ENCODE measurements at places on chromosomes 11 and 22.

DNA sequence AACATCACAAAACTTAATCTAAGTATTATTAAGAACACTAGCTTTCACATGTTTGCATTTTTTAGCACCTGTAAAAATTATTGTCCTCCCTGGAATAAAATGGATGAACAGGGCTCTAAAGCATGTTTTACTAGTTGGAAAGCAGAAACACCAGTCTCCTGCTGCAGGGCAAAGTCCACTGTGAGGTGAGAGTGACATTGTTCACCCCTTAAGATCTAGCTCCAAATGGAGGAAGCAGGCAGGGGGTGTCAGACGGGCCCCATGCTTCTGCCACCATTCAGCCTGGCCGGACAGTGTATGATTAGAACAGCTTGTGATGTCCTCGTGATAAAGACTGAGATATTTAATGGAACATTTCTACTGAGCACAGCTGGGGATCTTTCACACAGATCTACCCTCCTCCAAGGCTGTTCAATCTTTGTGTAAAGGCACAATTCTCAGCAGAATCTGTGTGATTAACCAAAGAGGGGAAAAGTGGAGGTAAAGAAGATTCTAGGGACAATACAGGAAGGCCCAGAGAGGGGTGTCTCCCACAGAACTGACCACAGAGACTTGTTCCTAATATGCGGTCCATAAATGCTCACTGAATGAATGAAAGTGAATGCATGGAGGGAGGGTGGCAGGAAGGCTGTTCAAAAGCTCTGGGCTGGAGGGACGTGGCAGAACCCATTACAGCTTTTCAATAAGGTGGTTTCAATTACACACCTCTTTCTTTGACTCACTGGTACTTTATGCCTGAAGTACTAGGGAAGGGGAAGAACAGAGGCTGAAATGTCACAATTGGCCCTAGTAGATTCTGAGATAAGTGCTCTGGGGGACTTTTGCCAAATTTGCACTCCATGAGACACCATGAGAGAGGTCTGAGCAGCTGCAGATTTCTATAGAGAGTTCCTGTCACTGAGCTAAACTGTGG, 239.1 kb upstream of the ARHGAP20 start:
- no peak for DNase-seq

DNA sequence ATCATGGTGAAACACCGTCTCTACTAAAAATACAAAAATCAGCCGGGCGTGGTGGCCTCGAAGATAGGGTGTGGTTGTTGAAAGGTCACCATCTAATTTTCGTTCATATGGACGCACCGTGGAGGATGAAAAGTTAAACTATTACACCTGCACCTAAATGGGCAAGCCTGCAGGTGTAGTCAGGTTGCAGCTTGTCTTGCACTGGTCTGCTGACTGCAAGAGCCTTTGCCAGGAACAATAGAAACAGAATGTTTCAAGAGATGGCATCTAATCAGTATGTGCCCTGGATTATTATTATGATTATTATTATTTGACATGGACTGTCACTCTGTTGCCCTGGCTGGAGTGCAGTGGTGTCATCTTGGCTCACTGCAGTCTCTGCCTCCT, 908 bp downstream of the NADSYN1 start:
- DNase-seq, result no peak

- DNase-seq, result no peak
Measured at GRCh38 chr11:2934611-2935239, 5.5 kb upstream of the PHLDA2 start.

- DNase-seq, result no peak
Measured at GRCh38 chr11:61539831-61540357, 31.3 kb downstream of the LRRC10B start.

GRCh38 chr11:117986981-117987574, 884 bp downstream of the IL10RA start:
- peak; percentile 56 for DNase-seq

DNA sequence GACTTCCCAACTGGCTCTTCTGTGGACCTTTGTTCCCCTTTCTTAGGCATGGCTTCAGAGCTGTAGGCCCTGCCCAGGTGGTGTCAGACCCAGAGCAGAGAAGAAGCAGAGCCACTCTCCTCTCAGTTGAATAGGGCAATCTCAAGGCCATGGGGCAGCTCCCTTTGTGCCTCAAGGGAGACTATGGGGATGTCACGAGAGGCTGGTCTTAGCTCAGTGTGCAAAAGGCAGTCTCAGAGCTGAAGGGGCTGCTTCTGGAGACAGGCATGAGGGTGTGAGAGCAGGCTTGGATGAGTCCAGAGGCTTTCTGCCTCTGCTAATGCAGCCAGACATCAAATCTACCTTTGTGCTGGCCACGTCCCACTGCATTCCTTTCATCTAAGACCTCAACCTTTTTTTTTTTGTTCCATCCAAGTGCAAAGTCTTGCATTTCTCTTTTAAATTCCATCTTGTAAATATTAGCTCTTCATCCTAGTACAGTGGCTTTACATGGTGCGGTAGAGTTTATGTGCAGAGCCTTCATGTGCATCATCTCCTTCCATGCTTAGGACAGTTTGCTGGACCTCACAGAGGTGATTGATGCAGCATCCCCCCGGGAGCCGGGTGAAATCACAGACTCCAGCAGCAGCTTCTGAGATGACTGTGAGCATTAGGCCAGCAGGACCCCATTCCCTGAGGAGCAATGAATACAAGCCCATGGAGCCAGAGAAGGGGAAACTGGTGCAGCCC, 34.2 kb upstream of the FCHSD2 start:
- no peak for DNase-seq

- DNase-seq, result no peak
Measured at GRCh38 chr11:67301951-67302516, 1.3 kb upstream of the SSH3 start.

DNA sequence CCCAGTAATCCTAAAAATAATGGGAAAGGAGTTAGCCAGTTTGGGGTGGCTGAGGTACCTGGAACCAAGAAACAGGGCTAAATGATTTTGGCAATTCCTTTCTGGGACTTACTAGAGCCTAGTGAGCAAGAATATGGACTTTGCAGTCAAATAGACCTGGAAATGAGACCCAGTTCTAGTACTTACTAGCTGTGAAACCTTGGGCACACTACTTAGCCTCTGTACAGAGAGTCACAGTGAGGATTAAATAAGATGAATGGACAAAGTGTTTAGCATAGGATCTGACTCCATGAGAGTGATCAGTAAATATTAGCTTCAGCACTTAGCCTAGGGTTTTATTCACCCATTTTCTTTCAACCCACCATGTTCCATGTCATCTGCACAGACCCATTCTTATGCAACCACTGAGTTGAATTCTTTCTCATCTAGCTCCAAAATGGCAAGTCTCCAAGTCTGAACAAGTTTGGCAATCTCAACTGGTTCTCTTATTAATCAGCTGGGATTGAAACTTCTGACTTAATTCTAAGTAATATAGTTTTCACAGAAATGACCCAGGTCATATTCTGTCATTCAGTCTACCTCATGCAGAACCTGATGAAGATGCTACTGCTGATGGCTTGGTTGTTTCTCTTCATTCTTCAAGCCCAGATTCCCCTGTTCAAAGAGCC, 15.0 kb upstream of the SORL1 start:
- DNase-seq, result no peak

DNA sequence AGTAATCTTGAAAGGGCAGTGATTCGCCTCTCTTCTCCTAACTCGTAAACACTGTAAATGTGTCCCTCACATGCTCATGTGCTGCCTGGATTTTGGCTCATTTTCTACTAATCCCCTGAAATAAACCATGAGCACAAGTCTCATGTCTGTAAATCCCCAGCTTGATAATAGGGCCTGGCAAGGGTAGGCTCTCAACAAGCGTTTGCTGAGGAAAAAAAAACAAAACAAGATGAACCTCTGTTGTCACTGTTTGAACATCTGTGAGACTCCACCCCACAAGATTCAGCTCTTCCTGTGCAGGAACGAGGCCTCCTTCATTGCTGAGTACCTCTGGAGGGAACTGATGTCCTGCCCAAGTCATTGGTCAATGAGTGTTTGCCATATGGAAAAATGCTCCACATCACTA, 4.5 kb upstream of the CYB5R2 start:
- no peak for DNase-seq

- no peak for DNase-seq
Measured at GRCh38 chr11:125933030-125933813, 12.6 kb upstream of the VSIG10L2 start.

DNA sequence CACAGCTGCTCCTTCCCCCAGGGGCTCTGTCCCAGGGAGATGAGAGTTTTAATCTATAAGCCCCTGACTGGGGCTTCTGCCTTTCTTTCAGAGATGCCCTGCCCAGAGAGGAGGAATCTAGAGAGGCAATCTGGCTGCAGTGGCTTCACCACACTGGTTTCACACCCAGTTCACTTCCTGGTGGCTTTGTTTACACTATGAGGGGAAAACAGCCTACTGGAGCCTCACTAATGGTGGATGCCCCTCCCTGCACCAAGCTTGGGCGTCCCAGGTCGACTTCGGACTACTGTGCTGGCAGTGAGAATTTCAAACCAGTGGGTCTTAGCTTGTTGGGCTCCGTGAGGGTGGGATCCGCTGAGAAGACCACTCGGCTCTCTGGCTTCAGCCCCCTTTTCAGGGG, 21.5 kb upstream of the MMP1 start:
- no peak for DNase-seq

- no peak for DNase-seq
Measured at GRCh38 chr11:73040046-73040445, 102.1 kb downstream of the FCHSD2 start.

DNA sequence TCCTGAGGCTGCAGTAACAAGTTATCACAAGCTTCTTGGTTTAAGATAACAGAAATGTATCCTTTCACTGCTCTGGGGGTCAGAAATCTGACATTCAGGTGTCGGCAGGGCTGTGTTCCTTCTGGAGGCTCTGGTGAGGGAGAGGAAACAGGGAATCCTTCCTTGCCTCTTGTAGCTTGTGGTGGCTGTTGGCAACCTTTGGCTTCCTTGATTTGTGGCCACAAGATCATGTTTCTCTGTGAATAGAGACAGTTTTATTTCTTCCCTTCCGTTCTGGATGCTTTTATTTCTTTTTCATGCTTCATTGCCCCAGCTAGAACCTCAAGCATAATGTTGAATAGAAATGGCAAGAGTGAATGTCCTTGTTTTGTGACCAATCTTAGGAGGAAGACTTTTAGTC, 44.0 kb downstream of the MPPED1 start:
- no peak for DNase-seq

- no peak for DNase-seq
Measured at GRCh38 chr11:79440571-79441460, at the start of gene TENM4. TENM4 (minus strand) TSS chr11:79441030; CDS start chr11:79069944, 371,086 bp downstream.

DNA sequence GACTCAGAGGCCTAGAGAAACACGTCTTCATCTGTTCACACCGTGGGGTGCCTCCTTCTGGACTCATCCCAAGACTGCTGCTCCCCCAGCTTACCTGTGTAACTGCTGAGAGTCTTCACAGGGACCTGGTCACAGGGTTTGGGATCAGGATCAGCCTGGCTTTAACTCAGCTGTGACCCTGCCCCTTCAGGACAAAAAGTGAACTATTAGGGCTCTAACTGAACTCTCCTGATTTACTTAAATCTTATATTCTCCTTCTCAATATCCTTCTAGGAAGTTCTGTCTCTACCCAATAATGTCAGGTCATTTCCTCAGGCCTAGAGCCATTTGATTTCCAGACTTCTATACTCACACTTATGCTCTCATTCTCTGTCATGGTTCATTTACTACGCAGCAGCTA, 108.4 kb downstream of the ZNF280B start:
- no peak for DNase-seq

DNA sequence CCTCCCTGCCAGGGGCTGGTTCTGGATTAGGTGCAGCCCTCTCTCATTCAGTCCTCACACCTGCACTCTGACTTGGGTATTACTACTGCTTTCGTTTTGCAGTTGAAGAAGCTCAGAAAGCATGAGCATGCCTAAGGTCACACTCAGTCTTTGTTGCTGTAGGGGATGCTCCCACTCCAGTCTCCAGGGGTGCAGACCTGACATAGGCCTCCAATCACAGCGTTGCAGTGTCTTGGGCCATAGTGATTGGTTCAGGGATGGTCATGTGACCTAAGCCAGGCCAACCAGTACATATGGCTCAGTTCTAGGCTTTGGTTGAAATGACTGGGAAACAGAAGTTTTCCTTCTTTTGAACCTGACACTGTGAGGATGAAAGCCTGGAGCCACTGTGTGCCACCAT, 61.7 kb downstream of the FBXO7 start:
- DNase-seq, result no peak

DNA sequence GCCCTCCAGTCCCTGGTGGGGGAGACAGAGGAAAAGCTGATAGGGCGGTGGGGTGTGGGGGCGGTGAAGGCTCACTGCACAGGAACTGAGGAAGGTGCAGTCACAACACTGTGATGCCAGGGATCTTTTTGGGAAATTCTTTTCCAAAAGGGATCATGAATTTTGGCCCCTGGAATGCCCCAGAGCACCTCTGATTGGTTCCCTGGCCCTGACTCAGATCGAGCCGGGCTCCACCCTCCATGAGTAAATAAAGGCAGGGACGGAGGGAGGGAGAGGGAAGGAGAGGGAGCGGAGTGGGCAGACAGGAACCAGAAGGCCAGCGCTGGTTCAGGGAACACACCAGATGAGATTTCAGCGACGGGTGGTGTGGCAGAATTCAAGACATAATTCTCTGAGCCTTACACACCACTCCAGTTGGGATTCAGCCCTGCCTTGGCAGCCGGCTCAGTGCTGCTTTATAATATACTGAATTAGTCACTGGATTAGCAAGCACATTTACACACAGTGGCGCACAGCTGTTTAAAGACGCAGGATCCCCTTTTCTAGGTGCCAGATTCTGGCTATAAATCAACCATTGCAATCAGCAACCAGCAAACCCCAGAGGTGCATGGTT, 80.3 kb downstream of the ETS1 start:
- DNase-seq, result no peak

- no peak for DNase-seq
Measured at GRCh38 chr11:126452241-126453101, 97.0 kb downstream of the ST3GAL4 start.

- DNase-seq, result no peak
Measured at GRCh38 chr11:121958971-121959325, 157.1 kb downstream of the BLID start.

DNA sequence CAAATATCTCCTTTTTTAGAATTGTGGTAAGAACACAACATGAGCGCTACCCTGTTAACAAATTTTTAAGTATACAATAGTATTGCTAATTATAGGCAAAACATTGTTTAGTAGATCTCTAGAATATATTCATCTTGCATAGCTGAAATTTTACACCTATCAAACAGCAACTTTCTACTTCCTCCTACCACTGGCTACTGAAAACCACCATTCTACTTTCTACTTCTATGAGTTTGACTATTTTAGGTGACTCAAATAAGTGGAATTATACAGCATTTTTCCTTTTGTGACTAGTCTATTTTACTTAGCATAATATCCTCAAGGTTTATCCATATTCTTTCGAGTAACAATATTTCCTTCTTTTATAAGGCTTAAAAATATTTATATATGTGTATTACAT, 128.4 kb downstream of the FAM76B start:
- DNase-seq, result no peak

- no peak for DNase-seq
Measured at GRCh38 chr11:77191429-77191822, 63.4 kb downstream of the MYO7A start.

Data from central memory CD8-positive, alpha-beta T cell (primary cell).